Left cardiac atrium (tissue), 4 donors: ENCODE measurements at places on chromosomes 13 and 19. TPM values are rescaled to one million over a fixed set of nuclear protein-coding genes. Genes with fewer than 3 reads are reported as not detected.
A peak's percentile ranks its signal among the peaks of the same experiment; 100 is the strongest.

- DNase-seq: no peak
Observed at GRCh38 chr13:95176611-95177259, 124.5 kb downstream of the ABCC4 start.

OR7D2 gene
- 0.21 TPM for total RNA-seq

DNA sequence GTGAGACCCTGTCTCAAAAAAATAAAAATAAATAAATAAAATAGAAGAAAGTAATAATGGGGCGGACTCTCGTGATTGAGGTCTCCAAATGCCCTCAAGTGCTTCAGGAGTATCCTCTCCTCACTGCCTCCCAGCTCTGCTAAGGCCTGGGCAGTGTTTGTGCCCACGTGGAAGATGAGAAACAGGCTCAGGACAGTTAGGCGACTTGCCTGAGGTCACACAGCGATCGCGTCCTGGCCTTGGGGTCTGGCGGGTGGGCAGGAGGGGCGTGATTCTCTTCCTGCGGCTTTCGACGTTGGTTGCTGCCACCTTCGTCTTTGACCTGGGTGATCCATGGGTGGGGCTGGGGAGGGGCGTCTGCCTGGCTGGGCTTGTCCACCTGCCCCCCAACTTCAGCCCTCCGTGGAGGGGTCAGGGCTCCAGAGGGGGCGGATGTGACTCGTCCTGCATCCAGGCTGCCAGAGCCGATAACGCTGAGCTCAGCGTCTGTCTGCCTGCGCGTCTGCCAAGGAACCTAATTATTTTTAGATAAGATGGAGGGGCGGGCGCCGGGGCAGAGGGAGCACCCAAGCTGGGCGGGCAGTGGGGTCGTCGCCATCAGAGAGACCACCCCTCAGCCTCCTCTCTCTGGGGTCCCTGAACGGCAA lies 56.9 kb downstream of the NFIC start:
- peak; percentile 73 for DNase-seq

ZNF792 gene
- 5.5 TPM for total RNA-seq

- no peak for DNase-seq
Observed at GRCh38 chr13:103799028-103799427, 732.8 kb upstream of the SLC10A2 start.

TBCB gene
- 85.0 TPM for total RNA-seq
